Activated T-helper 1 cell treated with anti-CD3 and anti-CD28 coated beads, Interleukin-2, amount 50 U/mL, for 16 hours (primary cell): ENCODE measurements at places on chromosomes 12 and 14.

GRCh38 chr14:64960762-64961276 is 11.3 kb downstream of the RAB15 start:
- DNase-seq = no peak

DNA sequence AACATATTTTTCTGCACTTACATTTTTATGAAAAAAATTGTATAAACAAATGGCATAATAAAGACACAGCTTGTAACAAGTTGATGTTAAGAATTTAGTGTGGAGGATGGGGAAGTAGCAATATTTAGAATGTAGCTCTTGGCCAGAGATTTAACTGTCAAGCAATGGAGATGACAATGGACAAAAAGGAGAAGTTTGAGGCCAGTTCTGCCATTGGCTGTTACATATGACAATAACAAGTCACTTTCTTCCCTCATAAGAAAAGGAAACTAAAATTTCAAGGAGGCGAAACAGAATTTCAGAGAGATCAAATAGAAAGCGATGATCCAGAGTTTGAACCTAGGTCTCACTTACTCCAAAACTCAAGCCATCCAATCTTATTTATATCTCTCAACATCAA is 122.8 kb upstream of the CCDC175 start:
- DNase-seq = no peak

GRCh38 chr14:92122351-92122677 is 545 bp downstream of the CPSF2 start:
- DNase-seq = no peak

GRCh38 chr12:6961695-6962284 is 8.7 kb downstream of the PHB2 start:
- no peak for DNase-seq

GRCh38 chr12:59096246-59096645 is 175.9 kb upstream of the LRIG3 start:
- DNase-seq = no peak

DNA sequence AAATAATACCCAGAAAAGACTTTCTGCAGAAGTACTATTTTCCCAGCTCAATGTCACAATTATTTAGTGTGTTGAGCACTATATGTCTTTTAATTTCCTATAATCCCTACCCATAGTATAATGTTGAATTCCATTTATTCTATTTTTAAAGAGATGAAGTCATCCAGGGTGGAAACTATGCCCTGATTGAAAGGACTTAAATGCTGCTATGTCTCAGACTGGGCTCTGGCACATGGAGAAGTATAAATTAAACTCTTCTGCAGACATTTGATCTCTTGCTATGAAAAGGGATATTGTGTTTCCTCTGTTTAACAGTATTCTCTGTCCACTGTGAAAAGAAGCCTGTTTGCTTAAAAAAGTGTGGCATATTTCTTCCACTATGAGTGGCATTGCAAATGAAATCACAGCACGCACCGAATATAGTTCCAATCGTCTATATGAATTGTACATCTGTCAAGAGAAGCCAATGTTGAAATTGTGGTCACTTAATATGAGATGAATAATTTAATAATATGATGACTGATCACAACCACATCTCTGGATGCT is 192.3 kb downstream of the BCAT1 start:
- no peak for DNase-seq

GRCh38 chr14:101480747-101481530 is 80.4 kb upstream of the DIO3 start:
- DNase-seq = no peak

DNA sequence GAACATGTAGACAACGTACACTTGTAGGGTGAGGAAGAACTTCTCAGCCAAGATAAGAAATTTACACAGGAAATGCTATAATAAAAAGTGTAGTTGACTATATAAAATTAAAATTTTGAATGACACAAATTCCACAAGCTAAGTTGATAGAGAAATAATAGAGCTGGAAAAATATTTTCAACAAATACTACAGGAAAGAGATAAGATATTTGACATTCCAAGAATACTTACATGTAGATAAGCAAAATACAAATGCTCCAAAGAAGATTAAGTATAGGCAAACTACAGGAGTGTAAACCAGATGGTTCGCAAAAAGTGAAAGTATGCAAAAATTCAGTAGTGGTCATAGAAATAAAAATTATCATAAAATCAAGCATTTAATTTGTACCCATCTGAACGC is 49.2 kb upstream of the ANP32D start:
- DNase-seq = no peak

DNA sequence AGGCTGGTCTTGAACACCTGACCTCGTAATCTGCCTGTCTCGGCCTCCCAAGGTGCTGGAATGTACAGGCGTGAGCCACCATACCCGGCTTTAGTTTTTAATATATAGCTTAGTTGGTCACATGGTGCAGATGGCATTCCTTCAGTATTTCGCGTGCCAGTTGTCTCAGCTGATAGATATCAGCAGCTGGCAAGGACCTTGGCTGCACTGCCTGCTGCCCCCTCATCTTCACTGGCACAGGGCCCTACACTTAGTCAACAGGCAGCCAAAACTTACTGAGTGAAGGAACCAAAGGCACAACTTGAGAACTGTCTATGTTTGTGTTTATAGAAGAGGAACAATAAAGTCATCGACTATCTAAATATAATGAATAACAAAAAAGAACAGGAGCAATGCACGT is 31.0 kb downstream of the EID3 start:
- no peak for DNase-seq

- no peak for DNase-seq
These were observed 13.1 kb upstream of the RIN3 start for GRCh38 chr14:92500491-92500941.

DNA sequence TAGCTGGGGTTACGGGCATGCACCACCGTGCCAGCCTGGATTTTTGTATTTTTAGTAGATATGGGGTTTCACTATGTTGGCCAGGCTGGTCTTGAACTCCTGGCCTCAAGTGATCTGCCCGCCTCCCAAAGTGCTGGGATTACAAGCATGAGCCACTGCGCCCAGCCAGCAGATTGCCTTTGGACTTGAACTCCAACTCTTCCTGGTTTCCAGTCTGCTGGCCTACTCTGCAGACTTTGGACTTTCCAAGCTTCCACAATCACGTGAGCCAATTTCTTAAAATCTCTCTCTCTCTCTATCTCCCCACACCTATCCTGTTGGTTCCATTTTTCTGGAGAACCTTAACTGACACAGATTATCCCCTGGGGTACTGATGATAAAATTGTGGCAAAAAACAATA is 55.0 kb downstream of the EMP1 start:
- DNase-seq = no peak

DNA sequence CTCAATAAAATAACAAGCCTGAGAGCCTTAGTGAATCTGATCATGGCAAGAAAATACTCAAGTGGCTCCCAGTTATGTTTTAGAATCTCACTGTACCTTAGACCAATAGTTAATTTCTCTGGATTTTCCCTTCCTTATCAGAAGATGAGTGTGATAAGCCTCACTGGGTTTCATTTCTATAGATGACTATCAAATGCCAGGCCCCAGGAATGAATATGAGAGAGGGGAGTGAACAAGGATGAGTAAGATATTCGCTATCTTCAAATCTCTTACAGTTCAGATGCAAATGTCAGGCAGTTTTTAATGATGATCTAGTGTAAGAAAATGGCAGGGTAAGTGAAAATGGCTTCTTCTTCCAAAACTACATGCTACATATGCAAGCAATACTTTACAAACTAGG is 26.1 kb upstream of the OR10P1 start:
- DNase-seq = no peak

DNA sequence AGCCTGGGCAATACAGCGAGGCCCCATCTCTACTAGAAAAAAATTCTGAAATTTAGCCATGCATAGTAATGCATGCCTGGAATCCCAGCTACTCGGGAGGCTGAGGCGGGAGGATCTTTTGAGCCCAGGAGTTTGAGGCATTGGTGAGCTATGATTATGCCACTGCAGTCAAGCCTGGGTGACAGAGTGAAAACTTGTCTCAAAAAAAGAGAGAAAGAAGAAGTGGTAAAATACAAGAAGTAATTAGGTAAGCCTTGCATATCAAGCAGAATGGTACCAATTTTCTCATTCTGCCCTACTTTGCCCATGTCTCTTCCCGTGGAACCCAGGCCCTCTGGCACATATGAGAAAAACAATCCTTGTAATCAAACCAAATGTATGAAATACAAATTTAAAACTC is 70.7 kb downstream of the SUSD6 start:
- DNase-seq = no peak

- DNase-seq = no peak
These were observed 284.8 kb upstream of the TBX3 start for GRCh38 chr12:114968727-114969126.

- DNase-seq = no peak
These were observed 36.5 kb upstream of the ANO4 start for GRCh38 chr12:100758083-100758482.

- DNase-seq = no peak
These were observed 43.9 kb upstream of the AMN1 start for GRCh38 chr12:31772685-31773222.

GRCh38 chr12:54882079-54882478 is 27.8 kb downstream of the MUCL1 start:
- DNase-seq = no peak

DNA sequence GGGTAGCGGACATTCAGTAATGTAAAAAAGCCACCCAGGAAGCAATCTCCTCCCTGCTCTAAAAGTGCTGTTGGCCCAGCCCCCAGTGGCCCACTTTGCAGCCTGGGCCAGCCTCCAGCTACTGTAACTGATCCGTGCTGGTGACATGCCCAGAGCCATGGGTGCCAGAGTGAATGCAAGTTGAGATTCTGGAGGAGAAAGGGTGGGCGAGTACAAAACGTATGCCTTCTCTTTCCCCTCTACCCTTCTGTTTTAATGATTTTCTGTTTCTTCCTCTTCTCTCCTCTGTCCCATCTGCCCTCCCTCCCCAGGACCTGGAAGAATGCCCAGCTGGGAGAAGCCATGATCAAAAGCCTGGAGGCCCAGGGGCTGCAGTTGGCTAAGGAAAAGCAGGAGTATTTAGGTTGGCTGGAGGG is 16.9 kb downstream of the PLEKHD1 start:
- DNase-seq = no peak

DNA sequence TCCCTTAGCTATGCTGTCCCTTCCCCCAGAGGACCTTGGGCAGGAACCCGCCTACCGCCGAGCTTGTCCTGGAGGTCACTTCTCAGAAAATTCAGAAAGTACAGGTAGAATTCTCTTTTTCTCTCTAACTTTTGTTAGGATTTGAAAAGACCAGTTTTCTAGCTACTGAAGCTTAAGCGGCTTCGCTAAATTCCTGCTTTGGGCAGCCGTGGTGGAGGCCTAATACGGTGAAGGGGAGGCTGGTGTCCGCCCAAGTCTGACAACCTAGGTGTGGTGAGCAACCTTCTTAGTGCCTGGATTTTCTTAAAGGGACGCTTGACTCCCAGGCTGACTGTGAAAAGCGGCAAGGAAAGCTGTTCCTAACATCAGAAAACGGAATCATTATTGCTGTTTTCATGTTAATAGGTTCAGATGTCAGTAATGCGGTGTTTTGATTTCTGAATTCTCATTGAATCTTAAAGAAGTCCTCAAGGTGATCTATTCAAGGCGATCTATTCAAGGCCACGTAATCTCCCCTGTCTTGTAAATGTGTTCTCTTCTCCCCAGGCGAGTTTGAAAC is 835 bp downstream of the FGD4 start:
- no peak for DNase-seq
